Skin of body (tissue), 3 donors: ENCODE measurements at places on chromosomes 11 and 22. TPM values are rescaled to one million over a fixed set of nuclear protein-coding genes. Genes with fewer than 3 reads are reported as not detected.

Gene FOSL1
- 10.6 TPM for total RNA-seq

Gene OR10D3
- not detected for total RNA-seq

Gene MISFA
- 2.6 TPM for total RNA-seq

Gene MICAL2
- 57.8 TPM for total RNA-seq

Gene CCDC73
- total RNA-seq, result under 0.01 TPM

Gene MRGPRE
- not detected for total RNA-seq

Gene MMP11
- total RNA-seq, result 4.9 TPM

Gene ZFTA
- total RNA-seq, result 12.8 TPM

Gene TMEM121B
- total RNA-seq, result 0.39 TPM

Gene BCR
- total RNA-seq, result 25.1 TPM

Gene DGCR6L
- total RNA-seq, result 25.1 TPM

Gene MRGPRF
- total RNA-seq, result 13.0 TPM

Gene OR52L1
- not detected for total RNA-seq
